ENCODE measurements at places on chromosomes 1 and 21.

DNA sequence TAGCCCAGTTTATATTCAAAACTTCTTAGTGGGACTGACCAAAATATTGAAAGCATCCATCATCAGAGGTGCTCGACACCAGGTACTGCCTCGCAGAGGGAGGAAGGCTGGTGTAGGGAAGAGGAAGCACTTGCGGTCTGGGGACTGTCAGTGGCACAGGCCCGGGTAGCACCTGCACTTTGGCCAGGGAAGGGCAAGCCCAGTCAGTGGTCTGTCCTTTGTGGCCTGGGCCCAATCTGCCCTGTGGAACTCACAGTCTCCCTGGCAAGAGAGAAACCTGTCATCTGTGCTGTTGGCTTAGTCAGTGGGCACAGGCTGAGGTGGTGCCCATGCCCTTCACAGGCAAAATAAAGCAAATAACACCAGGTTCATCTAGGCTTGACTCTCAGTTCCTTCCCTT, 77.4 kb downstream of the SYT6 start:
- DNase-seq, result no peak

DNA sequence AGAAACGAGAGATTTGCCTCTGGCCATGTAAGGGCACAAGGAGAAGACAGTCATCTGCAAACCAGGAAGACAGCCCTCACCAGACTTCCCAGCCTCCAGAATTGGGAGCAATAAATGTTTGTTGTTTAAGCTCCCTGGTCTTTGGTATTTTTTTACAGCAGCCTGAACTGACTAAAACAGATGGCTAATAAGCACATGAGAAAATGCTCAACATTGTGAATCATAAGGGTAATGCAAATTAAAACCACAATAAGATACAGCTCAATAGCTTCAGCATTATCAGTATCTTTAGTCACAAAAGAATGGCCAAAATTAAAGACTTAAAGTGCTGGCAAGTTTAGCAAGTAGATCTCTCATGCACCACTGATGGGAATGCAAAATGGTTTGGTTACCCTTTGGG, 11.7 kb downstream of the UBE2G2 start:
- DNase-seq, result peak; percentile 27

DNA sequence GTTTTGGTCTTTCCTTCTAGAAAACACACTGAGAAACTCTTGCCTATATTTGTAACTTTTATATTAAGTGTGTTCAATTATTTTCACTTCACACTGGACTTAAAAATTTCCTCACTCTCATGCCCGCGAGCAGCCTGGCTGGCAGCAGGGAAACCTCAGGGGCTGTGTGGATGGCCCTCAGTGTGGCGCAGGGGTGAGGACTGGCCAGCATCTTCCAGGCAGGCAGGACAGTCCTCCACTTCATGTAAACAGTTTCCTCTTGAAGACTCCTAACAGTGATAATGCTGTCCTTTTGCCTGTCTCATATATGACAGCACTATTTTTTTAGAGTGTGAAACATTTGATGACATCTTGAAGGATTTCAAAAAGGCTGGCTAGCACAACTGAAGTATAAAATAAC, 618.6 kb downstream of the KIF26B start:
- DNase-seq, result no peak

- peak; percentile 65 for DNase-seq
Observed at GRCh38 chr1:31987135-31987619, 26.5 kb upstream of the KHDRBS1 start.

DNA sequence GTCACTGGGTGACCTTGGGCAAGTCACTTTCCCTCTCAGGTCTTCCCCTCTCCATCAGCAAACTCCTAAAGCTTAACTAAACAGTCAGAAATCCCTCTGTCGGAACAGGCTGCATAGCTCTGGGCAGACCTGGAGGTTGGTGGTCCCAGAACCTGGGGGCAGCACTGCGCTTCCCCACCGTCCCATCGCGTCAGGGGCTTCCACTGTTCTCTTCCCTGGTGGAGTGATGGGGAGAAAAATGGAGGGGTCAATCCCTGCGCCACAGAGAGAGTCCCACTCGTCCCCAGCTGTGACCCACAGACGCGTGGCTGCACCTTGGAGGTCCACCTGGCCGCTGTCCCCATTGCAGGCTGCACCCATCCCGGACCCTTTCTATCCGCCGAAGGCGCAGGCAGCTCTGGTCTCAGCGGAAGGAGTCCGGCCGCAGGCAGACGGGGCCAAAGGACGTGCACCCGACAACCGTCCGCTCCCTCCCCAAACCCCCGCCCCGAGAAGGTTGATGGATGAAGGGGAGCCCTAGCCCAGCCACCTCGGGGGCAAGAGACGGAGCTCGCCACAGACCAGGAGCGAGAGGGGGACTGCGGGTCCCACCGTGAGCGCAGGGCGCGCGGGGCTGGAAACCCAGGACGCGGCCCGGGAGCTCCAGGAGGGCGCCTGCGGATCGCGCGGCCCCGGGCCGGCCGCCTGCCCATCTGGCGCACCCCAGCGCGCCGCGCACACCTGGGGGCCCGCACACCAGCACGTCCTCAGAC, 588 bp upstream of the WNT3A start:
- no peak for DNase-seq

- DNase-seq, result peak; percentile 99
Observed at GRCh38 chr1:205301205-205301821, 20.2 kb downstream of the NUAK2 start.

GRCh38 chr1:1264026-1264425, 9.6 kb downstream of the UBE2J2 start:
- no peak for DNase-seq

- no peak for DNase-seq
Observed at GRCh38 chr1:35536556-35537162, 20.5 kb downstream of the KIAA0319L start.

DNA sequence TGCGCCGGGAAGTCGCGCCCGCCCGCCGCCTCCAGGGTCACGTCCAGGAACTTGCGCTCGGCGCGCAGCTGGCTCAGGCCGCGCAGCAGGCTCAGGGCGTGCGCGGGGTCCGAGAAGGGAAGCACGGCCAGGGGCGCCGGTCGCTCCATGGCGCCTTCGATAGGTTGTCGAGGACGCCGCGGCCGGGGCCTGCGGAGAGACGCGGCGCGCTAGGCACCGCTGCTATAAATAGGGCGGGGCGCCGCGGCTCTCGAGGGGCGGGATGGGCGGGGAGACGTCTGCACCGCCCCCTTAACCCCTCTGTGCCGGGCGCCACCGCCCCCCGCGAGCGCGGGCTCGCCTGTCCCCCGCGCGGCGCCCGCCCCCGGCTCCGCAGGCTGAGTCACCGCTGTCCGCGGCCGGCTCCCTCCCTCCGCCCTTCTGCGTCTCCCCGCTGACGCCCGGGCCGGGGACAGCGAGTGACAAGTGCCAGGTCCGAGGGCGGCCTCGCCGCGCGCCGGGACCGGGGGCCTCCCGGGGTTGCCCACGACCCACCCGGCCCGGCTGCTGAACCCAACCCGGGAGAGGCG, at the start of gene KLHL21:
Gene KLHL21 (minus strand): TSS at position 201 of the 569 bp plus-strand sequence. CDS start 52 bp downstream, at position 149.
- peak; percentile 93 for DNase-seq

DNA sequence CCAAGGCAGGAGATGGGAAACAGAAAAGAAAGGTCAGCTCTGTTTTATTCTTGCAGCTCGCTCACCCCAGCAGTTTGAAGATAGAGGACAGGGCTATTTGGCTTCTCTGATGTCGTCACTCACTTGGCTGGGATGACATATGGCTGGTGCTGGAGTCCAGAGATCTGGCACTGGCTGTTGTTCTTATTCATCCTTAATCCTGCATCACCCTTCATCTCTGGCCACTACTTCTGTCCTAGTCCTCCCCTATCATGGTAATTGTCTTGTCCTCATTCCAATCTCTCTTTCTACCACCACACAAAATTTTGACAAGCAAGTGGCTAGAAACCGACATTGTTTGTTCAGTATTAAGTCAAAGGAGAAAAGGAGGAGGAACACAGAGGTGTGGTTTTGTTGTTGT, 103.8 kb upstream of the PDE4B start:
- no peak for DNase-seq

GRCh38 chr1:49694251-49694827, 329.4 kb downstream of the AGBL4 start:
- no peak for DNase-seq

GRCh38 chr21:44592446-44593311, at the start of gene KRTAP10-6:
Gene KRTAP10-6 (minus strand): TSS chr21:44592505. CDS start chr21:44592484, 21 bp downstream.
- no peak for DNase-seq

- DNase-seq, result peak; percentile 54
Observed at GRCh38 chr1:228646717-228647522, 88.4 kb upstream of the RHOU start.

GRCh38 chr1:194159941-194160340, 973.5 kb upstream of the B3GALT2 start:
- DNase-seq, result peak; percentile 28

DNA sequence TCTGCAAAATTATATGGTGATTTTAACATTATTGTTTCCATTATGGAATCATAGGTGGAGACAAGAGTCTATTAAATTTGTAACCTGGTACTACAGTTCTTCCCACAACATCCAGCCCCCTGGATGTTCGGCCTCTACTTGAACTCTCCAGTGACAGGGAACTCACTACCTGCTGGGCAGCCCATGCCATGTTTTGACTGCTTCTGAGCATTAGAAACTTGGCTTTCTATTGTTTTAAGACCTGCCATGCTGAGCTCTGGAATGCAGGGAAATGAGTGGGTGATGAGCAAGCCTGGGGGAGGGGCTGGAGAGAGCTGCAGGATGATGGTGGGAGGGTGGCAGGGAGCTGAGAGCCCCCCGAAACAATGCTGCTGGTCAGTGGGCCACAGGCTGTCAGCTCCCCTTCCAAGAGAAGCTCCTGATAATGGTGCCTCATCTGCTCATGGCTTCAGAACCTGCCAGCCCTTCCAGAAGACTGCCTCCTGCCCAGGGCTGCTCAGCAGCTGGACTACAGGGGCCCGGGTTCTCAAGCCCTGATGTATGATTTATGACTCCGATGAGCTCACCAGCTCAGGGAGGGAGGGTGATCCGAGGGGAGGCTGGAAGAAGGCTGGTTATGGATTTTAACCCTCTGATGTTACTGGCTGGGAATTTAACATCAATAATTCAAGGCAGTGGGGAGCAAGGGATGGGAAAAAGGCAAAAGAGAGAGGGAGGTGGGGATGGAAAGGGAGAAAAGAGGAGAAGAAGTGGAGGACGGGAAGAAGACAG, 205.0 kb downstream of the HIVEP3 start:
- DNase-seq, result peak; percentile 97

DNA sequence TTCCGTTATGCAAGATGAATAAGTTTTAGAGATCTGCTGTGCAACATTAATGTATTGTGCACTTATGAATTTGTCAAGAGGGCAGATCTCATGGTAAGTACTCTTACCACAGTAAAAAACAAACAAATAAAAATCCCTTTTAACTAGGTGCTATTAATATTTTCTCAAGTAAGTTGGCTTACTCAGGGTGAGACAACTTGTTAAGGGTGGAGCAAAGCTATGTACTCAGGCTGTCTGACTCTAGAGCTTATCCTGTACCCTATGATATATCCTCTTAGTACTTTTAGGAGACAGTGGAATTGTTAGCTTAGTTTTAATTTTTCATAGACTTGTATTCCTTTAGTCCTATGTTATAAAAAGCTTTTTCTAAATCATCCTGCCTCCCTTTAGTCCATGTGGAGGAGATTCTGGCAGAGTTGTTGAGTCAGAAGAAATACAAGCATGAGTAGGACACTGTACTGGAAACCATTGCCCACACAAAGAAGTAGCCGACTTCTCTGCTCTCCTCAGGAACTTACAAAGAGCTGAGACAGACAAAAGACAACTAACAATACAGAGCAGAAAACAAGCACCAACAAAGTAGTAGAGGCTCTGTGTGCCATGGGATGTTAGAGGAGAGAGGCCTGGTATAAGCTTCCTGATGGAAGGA, 49.2 kb downstream of the S1PR1 start:
- DNase-seq, result no peak

GRCh38 chr1:42981255-42981805, 22.7 kb upstream of the SLC2A1 start:
- DNase-seq, result no peak

GRCh38 chr1:59553371-59553770, 256.5 kb downstream of the FGGY start:
- DNase-seq, result peak; percentile 23

DNA sequence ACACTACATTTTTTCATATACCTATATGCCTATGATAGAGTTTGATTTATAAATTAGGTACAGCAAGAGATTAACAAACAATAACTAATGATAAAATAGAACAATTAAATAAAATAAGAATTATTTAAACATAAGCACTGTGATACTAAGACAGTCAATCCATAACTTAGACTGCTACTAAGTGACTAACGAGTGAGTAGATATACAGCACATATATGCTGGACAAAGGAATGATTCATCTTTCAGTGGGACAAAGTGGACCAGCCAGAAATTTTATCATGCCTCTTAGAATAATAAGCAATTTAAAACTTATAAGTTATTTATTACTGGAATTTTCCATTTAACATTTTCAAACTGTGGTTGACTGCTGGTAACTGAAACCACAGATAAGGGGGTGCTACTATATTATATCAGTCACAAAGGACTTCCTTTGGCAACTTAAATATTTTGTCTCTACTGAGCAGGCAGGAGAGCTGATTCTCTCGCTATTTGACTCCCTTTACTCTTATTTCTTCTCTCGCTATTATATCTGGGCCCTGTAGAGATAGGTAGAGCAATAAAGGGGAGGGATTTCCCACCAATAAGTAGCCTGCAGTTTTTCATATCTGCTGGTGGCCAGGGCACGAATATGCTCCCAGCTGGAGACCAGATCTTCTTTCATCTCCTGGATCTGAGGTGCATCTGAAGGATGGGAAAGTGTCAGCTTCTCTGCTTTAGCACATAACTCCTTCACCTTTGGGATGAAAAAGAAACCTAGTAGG, 10.8 kb downstream of the SPTA1 start:
- no peak for DNase-seq

DNA sequence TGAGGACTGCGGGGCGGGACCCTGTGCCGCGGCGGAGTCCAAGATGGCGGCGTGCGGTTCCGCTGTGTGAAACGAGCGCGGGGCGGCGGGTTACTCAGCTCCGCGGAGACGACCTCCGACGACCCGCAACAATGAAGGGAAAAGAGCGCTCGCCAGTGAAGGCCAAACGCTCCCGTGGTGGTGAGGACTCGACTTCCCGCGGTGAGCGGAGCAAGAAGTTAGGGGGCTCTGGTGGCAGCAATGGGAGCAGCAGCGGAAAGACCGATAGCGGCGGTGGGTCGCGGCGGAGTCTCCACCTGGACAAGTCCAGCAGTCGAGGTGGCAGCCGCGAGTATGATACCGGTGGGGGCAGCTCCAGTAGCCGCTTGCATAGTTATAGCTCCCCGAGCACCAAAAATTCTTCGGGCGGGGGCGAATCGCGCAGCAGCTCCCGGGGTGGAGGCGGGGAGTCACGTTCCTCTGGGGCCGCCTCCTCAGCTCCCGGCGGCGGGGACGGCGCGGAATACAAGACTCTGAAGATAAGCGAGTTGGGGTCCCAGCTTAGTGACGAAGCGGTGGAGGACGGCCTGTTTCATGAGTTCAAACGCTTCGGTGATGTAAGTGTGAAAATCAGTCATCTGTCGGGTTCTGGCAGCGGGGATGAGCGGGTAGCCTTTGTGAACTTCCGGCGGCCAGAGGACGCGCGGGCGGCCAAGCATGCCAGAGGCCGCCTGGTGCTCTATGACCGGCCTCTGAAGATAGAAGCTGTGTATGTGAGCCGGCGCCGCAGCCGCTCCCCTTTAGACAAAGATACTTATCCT, 430 bp downstream of the RBM15 start:
- DNase-seq, result peak; percentile 41

GRCh38 chr1:19013826-19014548, 57.5 kb upstream of the IFFO2 start:
- DNase-seq, result no peak

GRCh38 chr1:1169429-1170214, 4.1 kb upstream of the TTLL10 start:
- DNase-seq, result no peak

All from fibroblast of skin of scalp (primary cell).